Activated CD4-positive, alpha-beta memory T cell treated with anti-CD3 and anti-CD28 coated beads for 36 hours (primary cell): ENCODE measurements at places on chromosomes 1 and 21. TPM values are rescaled to one million over a fixed set of nuclear protein-coding genes. Genes with fewer than 3 reads are reported as not detected.
A peak's percentile ranks its signal among the peaks of the same experiment; 100 is the strongest.

Gene PSMD4
- 227 TPM for total RNA-seq

Gene LRRC71
- total RNA-seq, result not detected

Gene ASB17
- total RNA-seq, result not detected

Gene KIF14
- 17.1 TPM for total RNA-seq

Gene CHAF1B
- total RNA-seq, result 28.9 TPM

Gene DMBX1
- 0.10 TPM for total RNA-seq

Gene THAP3
- total RNA-seq, result 22.8 TPM

Gene AGBL4
- not detected for total RNA-seq

Gene CFHR5
- not detected for total RNA-seq

Gene TDRD5
- not detected for total RNA-seq

GRCh38 chr1:245888809-245889208 lies 618.3 kb downstream of the SMYD3 start:
- H3K4me1 ChIP-seq, result no peaks in the 10 kb centered on the region
- H3K27ac ChIP-seq, result no peak overlapping the region
- peaks cover 29% of the 10 kb centered on the region for H3K36me3 ChIP-seq
- no peaks in the 10 kb centered on the region for H3K27me3 ChIP-seq
- no peak for DNase-seq

DNA sequence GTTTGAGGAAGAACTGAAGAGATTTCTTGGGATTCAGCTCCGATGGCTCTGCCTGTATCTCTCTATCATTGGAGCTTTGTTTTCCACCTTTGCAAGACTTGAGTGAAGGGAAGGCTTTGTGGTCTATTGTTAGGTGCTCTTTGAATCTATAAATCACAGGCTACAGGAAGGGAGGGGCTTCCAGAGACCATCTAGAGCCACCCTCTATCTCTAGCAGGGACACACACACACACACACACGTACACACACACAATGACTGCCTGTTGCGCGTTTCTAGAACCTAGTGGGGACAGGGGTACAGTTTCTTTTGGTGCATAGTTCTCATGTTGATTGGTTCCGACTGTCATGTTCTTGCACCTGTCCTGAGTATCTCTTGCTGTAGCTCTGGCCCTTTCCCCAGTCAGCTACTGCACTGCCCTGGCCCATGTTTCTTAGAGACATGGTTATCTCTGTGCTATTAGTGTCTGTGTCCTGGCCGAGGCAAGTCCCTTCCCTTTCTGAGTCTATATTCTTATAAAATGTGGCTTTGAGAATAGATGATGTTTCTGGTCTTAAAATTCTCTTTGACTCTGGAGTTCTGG lies 60.7 kb downstream of the MAN1C1 start:
- peaks cover 67% of the 10 kb centered on the region for H3K4me1 ChIP-seq
- peaks cover 3% of the 10 kb centered on the region for H3K36me3 ChIP-seq
- peaks cover 15% of the 10 kb centered on the region for H3K27me3 ChIP-seq
- H3K27ac ChIP-seq, result peak overlapping the region; percentile 69
- H3K4me3 ChIP-seq, result no peak overlapping the region

DNA sequence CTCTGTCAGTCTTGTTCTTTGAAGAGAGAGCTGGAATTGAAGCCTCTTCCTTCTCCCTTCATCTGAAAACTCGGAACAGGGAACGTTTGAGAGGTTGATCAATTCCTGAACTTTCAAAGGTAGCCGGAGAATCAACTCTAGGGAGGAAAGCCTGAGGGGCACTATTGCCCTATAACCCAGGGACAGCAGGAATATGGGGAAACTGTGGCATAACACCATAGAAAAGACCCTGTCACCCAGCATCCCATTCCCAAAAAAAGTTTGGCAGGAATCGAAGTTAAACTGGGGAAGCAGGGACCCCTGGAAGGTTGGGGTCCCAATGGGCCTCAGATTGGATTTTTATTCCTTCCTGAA lies 5.1 kb upstream of the NHLH1 start:
- DNase-seq, result no peak
- H3K4me3 ChIP-seq, result no peak overlapping the region
- H3K27ac ChIP-seq, result no peak overlapping the region
- H3K36me3 ChIP-seq, result peaks cover 15% of the 10 kb centered on the region

DNA sequence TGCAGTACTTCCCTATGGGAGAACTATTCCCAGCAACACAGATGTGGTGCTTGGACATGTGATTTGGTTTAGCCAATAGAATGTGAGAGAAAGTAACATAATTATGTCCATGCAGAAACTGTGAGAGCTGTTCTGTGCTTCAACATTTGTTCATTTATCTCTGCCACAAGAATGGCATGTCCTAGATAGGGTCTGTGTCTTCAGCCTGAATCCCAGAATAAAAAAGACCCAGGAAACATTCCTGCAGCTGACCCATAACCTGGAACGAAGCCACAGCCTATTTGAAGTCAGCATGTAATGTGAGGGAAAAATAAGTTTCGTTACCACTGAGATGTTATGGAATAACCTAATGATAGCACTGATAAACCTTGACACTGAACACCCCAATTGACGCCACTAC lies 552.0 kb upstream of the USP24 start:
- H3K27me3 ChIP-seq, result no peaks in the 10 kb centered on the region
- H3K27ac ChIP-seq, result no peak overlapping the region
- no peaks in the 10 kb centered on the region for H3K36me3 ChIP-seq
- no peak for DNase-seq
- H3K4me3 ChIP-seq, result no peak overlapping the region

GRCh38 chr1:62746086-62746808 lies 37.7 kb upstream of the ATG4C start:
- no peaks in the 10 kb centered on the region for H3K4me1 ChIP-seq
- H3K36me3 ChIP-seq, result no peaks in the 10 kb centered on the region
- no peak for DNase-seq
- H3K27me3 ChIP-seq, result peaks cover 4% of the 10 kb centered on the region
- H3K4me3 ChIP-seq, result no peak overlapping the region

GRCh38 chr1:202016022-202016810 lies 5.8 kb downstream of the ELF3 start:
- peaks cover 3% of the 10 kb centered on the region for H3K27me3 ChIP-seq
- no peaks in the 10 kb centered on the region for H3K36me3 ChIP-seq
- no peak for DNase-seq
- H3K4me3 ChIP-seq, result no peak overlapping the region

GRCh38 chr1:161079436-161080110 lies 9.8 kb downstream of the NECTIN4 start:
- H3K36me3 ChIP-seq, result no peaks in the 10 kb centered on the region
- no peaks in the 10 kb centered on the region for H3K4me1 ChIP-seq
- no peak overlapping the region for H3K27ac ChIP-seq
- DNase-seq, result no peak
- H3K4me3 ChIP-seq, result no peak overlapping the region

DNA sequence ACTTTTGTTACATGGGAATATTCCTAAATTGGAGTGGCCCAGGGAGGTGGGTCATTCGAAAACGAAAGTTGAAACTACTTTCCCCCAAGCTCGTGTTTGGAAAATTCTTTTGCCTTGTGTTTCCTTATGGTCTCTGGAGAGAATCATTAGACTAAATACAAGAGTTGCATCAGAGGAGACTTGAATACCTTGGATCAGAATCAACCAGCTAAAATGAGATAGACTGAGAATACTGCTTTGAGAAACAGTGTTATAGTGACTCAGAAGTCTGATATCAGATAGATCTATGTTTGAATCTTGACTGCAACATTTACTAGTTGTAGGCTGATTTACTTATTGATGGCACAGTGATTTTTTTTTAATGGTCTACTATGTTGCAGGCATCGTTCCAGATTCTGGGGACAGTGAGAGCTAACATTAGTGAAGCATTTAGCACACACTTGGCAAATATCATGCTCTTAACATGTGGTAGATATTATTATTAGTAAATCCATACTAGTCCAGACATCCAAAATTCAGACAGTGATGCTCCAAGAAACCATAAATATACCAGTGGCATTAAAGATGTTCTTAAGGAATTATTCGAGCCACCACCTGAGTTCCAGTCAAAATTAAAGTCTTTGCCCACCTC lies 12.9 kb upstream of the ACTN2 start:
- H3K4me3 ChIP-seq, result no peak overlapping the region
- no peaks in the 10 kb centered on the region for H3K36me3 ChIP-seq
- H3K27ac ChIP-seq, result no peak overlapping the region

GRCh38 chr1:201251851-201252430 lies 31.4 kb upstream of the PKP1 start:
- no peaks in the 10 kb centered on the region for H3K36me3 ChIP-seq
- H3K4me1 ChIP-seq, result no peaks in the 10 kb centered on the region
- no peak overlapping the region for H3K27ac ChIP-seq
- no peaks in the 10 kb centered on the region for H3K27me3 ChIP-seq

- no peaks in the 10 kb centered on the region for H3K36me3 ChIP-seq
- H3K4me3 ChIP-seq, result no peak overlapping the region
- H3K4me1 ChIP-seq, result no peaks in the 10 kb centered on the region
- no peak overlapping the region for H3K27ac ChIP-seq
- H3K27me3 ChIP-seq, result no peaks in the 10 kb centered on the region
These were observed 170.9 kb downstream of the LRRC7 start for GRCh38 chr1:69738458-69739250.

GRCh38 chr1:212477680-212478466 lies 45.2 kb downstream of the NENF start:
- H3K4me3 ChIP-seq, result no peak overlapping the region
- peaks cover 14% of the 10 kb centered on the region for H3K4me1 ChIP-seq
- H3K27ac ChIP-seq, result no peak overlapping the region
- H3K27me3 ChIP-seq, result peaks cover 6% of the 10 kb centered on the region
- no peaks in the 10 kb centered on the region for H3K36me3 ChIP-seq

DNA sequence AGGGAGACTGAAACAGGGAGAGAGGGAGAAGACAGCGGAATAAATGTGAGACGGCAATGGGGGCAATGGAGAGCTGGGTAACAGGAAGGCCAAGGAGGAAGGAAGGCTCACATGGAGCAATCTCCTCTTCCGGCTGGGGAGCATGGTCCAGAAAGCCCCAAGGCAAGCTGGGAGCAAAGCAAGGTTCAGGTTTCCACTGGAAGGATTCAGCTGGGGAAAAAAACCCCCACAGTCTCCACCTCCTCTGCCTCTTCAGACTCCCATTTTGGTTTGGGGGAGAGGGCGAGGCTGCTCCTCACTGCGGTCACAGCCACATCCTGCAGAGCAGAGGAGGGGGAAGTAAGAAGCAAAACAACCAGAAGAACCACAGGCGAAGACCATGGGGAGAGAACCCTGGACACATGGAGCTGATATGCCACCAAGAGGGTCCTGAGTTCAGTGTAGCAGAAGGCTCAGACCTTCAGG lies 650 bp downstream of the TNFAIP8L2 start:
- peaks cover 44% of the 10 kb centered on the region for H3K4me1 ChIP-seq
- peaks cover 35% of the 10 kb centered on the region for H3K36me3 ChIP-seq
- H3K27me3 ChIP-seq, result no peaks in the 10 kb centered on the region
- H3K27ac ChIP-seq, result peak overlapping the region; percentile 97
- DNase-seq, result peak; percentile 86

DNA sequence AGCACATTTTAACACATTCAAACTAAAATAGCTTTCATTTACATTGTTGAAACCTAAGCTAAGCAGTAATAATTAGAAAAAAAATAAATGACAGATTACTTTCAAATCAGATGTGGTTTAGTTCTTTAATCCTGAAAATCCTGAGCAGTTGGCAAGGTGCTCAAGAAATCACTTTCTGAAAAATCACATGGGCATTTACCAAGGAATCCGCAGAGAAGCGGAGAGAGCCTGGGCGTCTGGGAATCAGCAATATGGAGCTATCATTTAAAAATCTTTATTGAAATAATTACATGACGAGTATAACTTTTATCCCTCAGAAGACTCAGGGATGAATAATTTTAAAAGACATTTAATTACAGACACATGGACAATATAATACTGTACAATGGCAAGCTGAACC lies 30.2 kb downstream of the GRIK1 start:
- no peaks in the 10 kb centered on the region for H3K4me1 ChIP-seq
- no peak overlapping the region for H3K4me3 ChIP-seq
- H3K27me3 ChIP-seq, result no peaks in the 10 kb centered on the region
- no peak overlapping the region for H3K27ac ChIP-seq
- H3K36me3 ChIP-seq, result no peaks in the 10 kb centered on the region

DNA sequence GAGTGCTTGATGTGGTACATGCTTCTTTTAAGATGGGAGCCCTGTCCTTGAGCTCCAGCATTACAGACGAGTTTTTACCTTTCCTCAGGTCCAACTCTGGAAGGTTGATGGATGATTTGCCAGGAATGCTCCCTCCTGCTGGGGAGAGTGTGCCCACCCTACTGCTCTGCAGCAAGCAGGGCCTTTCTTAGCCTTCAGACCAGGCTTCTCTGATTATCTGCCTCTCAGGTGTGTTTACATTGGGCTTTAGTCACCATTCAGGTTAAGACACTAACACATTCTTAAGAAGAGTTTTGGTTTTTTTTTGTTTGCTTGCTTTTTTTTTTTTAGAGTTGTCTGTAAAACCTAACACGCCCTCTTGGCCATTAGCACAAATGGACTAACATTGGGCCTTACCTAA lies 301.8 kb downstream of the KCNT2 start:
- H3K36me3 ChIP-seq, result no peaks in the 10 kb centered on the region
- H3K27me3 ChIP-seq, result no peaks in the 10 kb centered on the region
- no peaks in the 10 kb centered on the region for H3K4me1 ChIP-seq
- no peak for DNase-seq

- no peak overlapping the region for H3K4me3 ChIP-seq
- H3K4me1 ChIP-seq, result no peaks in the 10 kb centered on the region
- H3K36me3 ChIP-seq, result no peaks in the 10 kb centered on the region
- no peaks in the 10 kb centered on the region for H3K27me3 ChIP-seq
These were observed 254.8 kb upstream of the DEPDC1 start for GRCh38 chr1:68751723-68752122.

GRCh38 chr1:110677526-110677925 lies 2.8 kb upstream of the KCNA3 start:
- H3K4me1 ChIP-seq, result peaks cover 12% of the 10 kb centered on the region
- no peak overlapping the region for H3K27ac ChIP-seq
- no peak overlapping the region for H3K4me3 ChIP-seq
- H3K27me3 ChIP-seq, result no peaks in the 10 kb centered on the region
- H3K36me3 ChIP-seq, result peaks cover 18% of the 10 kb centered on the region

- H3K27me3 ChIP-seq, result peaks cover 5% of the 10 kb centered on the region
- no peak overlapping the region for H3K27ac ChIP-seq
- H3K4me3 ChIP-seq, result no peak overlapping the region
- DNase-seq, result no peak
- no peaks in the 10 kb centered on the region for H3K4me1 ChIP-seq
- no peaks in the 10 kb centered on the region for H3K36me3 ChIP-seq
These were observed 16.6 kb upstream of the CCDC181 start for GRCh38 chr1:169443923-169444322.

GRCh38 chr1:240344918-240345317 lies 253.2 kb downstream of the FMN2 start:
- no peak overlapping the region for H3K4me3 ChIP-seq
- no peaks in the 10 kb centered on the region for H3K36me3 ChIP-seq
- no peaks in the 10 kb centered on the region for H3K27me3 ChIP-seq
- no peaks in the 10 kb centered on the region for H3K4me1 ChIP-seq
- no peak overlapping the region for H3K27ac ChIP-seq

- H3K27me3 ChIP-seq, result peaks cover 1% of the 10 kb centered on the region
- no peak overlapping the region for H3K4me3 ChIP-seq
- DNase-seq, result no peak
- no peaks in the 10 kb centered on the region for H3K36me3 ChIP-seq
- H3K27ac ChIP-seq, result no peak overlapping the region
These were observed 10.3 kb upstream of the HMGCS2 start for GRCh38 chr1:119778886-119779560.
